ENCODE measurements at places on chromosomes 16 and 17. TPM values are rescaled to one million over a fixed set of nuclear protein-coding genes. Genes with fewer than 3 reads are reported as not detected.

DNA sequence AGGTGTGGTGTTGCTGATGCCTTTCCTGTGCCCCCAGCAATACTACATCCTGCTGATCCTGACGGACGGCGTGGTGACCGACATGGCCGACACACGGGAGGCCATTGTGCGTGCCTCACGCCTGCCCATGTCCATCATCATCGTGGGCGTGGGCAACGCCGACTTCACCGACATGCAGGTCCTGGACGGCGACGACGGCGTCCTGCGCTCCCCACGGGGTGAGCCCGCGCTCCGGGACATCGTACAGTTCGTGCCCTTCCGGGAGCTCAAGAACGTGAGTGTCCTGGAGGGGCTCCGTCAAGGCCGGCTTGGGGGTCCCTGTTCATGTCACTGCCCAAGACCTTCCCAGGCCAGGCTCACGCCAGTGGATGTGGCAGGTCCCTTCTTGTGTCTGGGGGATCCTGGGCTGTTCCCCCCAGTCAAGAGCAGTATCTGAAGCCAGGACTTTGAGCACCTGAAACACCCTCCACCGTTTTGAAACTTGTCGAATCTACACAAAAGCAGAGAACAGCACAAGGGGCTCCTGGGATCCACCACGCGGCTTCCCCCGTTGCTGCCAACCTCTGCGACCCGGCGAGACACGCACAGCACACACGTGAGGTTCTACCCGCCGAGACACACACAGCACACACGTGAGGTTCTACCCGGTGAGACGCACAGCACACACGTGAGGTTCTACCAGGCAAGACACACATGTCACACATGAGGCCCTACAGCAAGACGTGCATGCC lies 17.9 kb upstream of the DPEP1 start:
- no peaks in the 10 kb centered on the region for H3K27me3 ChIP-seq
- H3K36me3 ChIP-seq = no peaks in the 10 kb centered on the region
- no peak for DNase-seq
- no peaks in the 10 kb centered on the region for H3K4me1 ChIP-seq
- no peak overlapping the region for H3K4me3 ChIP-seq

DNA sequence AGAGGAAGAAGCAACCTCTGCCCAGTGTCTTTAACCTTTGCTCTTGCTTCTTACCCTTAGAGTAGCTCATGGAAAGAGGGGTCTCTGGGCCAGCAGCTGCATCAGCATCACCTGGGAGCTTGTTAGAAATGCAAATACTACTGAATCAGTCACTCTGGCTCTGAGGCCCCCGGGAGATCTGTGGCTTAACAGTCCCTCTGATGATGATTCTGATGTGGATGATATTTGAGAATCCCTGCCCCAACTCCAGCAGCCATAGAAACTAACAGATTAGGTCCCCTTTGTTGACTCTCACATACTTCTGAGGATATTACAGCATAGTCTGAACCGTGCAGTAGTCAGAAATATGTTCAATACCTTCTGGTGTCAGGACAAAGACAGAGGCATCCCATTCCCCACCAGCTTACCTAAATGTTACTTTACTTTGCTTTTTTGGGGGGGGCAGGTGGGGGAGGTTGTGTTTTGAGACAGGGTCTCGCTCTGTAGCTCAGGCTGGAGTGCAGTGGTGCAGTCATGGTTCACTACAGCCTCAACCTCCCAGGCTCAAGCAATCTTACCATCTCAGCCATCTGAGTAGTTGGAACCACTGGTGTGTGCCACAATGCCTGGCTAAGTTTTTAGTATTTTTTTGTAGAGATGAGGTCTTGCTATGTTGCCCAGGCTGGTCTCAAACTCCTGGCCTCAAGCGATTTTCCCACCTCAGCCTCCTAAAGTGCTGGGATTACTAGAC lies 220.1 kb downstream of the CCDC182 start:
- peaks cover 33% of the 10 kb centered on the region for H3K4me1 ChIP-seq
- H3K4me3 ChIP-seq = no peak overlapping the region

DNA sequence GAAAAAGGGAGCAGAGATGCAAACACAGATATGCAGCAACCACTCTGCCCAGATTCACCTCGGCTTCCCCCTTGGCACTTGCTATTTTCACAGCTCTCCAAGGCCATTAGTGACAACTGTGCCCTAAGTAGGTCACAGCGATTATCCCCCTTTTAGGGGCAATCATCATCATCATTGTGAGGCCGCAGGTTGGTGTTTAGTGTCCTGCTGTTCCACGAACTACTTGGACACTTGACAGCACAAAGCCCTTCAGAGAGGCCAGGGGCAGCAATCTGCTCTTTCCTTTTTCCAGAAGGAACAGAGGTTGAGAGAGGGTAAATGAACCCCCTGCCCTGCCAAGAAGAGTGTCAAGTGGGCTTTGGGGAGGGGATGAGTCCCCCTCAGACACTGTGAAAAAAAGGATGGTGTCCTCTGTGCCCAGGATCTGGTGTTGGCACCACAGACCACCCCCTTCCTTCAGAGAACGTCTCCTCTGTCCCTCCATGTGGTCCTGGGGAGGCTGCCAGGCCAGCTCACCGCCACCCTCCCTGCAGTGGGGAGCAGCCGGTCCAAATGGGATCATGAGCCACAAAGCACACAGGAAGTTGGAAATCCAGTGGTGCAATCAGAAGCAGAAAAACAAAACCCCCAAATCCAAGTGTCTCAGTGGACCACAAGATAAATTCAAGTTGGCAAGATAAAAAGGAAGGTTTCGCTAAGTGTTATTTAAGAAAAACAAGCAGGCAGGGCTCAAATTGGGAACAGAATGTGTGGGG lies 78.4 kb upstream of the MED9 start:
- H3K4me3 ChIP-seq = no peak overlapping the region
- no peaks in the 10 kb centered on the region for H3K36me3 ChIP-seq
- DNase-seq = no peak
- peaks cover 3% of the 10 kb centered on the region for H3K27me3 ChIP-seq
- H3K27ac ChIP-seq = no peak overlapping the region

ANKS4B gene
- not detected for total RNA-seq

TSPOAP1 gene
- total RNA-seq = not detected
